ENCODE measurements at places on chromosomes 11 and 22.

- DNase-seq, result no peak
These were observed 1630.8 kb upstream of the TENM4 start for GRCh38 chr11:81071606-81072005.

DNA sequence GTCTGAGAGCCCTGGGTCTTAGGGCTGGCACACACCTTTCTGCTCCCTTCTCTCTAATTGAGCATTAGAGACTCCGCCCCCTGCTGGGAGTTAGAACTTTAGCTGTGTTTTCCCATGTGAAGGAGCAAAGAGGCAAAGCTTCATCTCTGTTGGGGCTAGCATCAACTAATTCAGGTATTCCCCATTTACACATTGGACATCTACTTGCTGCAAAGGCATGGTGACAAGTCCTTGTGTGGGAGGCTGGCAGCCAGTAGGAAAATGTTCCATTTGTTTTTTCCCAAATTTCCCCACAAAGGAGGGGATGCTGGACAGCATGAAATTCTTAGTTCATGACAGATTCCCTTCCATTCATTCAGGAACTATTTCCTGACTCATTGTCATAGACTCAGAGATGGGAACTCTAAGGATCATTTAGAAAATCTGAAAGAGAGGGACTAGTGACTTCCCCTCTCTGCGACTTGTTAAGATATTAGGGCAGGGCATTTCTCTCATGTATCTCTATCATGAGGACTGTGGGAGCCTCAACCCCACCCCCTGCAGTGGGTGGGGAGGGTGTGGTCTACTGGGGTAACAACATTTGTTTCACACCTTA is 3.6 kb downstream of the CD44 start:
- no peak for DNase-seq

DNA sequence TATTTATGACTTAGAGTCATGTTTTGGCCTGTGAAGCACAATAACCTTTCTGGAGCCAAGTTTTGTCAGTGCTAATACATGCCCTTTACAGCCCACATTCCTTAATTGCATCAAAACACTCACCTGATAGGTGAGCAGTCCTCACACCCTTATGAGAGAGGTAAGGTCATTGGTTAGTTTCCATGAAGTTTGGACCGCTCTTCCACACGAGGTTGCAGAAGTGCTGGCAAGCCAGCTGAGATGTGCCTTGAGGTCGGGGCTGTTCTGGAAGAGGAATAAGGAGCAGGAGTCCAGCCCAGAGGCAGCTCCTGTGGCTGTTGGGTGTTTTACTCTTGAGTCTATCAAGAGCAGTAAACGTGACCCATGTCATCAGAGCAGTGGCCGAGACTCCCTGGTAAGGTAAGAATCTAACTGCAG is 76.3 kb downstream of the CYB5R2 start:
- no peak for DNase-seq

DNA sequence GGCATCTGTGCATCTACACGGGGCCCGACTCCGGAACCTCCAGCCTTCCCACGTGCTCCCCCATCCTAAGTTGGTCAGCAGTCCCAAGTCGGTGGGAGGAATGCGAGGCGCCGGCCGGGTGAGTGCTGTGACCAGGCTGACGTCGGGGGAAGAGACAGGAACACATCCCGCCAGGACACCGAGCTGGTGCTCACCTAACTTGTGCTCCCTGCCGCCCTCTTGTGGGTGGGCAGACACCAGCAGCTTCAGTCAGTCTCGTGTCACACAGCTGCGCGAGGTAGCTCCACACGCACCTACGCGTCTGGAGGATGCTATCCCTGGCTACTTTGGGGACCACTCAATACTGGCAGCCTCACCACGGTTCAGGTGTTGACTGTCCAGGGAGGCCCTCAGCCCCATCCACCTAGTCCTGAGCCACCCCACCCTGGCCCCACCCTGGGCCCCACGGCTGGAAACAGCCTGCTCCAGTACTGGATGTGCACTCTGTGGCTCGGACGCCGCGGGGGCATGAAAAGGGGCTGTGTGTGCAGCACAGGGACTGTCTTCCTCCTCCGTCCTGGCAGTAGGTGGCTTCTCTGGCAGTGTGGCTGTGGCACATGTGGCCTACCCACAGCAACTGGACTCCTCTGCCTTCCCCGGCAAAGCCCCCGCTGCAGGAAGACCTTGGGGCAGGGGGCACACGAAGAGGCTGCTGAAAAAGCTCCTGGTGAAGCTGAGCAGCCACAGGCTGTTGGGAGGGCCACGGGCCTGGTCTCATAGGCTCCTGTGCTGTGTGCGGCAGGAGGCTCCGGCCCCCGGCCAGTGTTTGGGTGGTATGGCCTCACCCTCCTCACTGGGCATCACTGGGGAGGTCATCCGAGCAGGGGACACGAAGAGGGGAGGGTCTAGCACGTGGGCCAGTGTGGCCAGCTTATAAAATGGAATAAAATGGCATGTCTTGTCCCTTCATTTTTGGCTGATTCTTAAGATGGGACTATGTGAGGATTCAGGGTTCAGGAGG is 11.2 kb upstream of the BID start:
- no peak for DNase-seq

DNA sequence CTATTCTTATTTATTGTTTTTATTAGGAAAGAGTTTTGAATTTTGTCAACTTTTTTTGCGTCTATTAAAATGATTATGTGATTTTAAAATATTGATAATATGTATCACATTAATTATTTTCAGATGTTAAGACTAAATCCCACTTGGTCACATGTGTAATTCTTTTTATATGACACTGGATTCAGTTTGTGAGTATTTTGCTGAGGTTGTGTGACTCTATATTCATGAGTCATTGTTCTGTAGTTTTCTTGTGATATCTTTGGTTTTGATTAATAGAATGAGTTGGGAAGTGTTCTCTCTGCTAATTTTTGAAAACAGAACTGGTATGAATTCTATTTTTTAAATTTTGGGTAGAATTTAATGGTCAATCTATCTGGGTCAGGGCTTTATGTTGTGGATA is 317.9 kb downstream of the ETS1 start:
- DNase-seq, result no peak

- no peak for DNase-seq
These were observed 39.9 kb upstream of the PHF21A start for GRCh38 chr11:46161201-46161600.

DNA sequence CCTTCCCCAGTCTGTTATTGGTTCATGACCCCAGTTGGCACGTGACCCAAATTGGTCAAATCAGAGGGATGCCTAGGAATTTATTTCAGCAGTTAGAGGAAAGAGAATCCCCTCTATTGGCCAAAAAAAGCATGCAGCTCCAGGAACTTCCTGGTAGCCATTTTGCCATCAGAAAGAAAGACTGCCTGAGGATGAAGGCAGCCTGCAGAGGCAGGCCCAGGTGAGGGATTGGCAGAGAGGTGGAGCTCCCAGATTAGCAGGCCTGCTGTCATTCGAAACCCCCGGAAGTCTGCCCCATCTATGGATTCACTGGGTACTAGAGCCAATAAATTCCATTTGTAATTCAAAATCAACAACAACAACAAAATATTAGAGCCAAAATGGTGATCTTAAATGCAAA is 207.6 kb downstream of the CWF19L2 start:
- DNase-seq, result no peak

GRCh38 chr22:42428025-42428424 is 4.2 kb downstream of the NFAM1 start:
- DNase-seq, result no peak

GRCh38 chr11:131855320-131855719 is 484.9 kb downstream of the NTM start:
- no peak for DNase-seq

DNA sequence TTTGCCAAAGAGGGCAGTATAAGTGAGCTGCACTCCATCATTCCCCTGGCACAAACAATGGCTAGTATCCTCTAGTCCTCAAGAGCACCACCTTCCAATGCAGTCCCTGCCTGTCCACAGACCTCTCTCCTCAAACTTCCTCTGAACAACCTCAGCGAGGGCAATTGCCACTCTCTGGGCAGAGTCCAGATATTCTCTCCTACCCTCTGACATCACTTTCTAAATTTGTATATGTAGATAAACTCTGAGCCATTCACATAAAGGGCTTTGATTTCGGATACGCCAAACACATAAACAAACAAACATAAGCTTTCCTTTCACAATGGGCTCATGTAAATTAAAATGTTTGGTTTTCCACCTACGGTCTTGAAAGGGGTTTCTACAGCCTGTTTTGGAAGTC is 3.0 kb upstream of the SLC43A3 start:
- DNase-seq, result no peak

- no peak for DNase-seq
These were observed 339.6 kb upstream of the ANO3 start for GRCh38 chr11:25992294-25992693.

DNA sequence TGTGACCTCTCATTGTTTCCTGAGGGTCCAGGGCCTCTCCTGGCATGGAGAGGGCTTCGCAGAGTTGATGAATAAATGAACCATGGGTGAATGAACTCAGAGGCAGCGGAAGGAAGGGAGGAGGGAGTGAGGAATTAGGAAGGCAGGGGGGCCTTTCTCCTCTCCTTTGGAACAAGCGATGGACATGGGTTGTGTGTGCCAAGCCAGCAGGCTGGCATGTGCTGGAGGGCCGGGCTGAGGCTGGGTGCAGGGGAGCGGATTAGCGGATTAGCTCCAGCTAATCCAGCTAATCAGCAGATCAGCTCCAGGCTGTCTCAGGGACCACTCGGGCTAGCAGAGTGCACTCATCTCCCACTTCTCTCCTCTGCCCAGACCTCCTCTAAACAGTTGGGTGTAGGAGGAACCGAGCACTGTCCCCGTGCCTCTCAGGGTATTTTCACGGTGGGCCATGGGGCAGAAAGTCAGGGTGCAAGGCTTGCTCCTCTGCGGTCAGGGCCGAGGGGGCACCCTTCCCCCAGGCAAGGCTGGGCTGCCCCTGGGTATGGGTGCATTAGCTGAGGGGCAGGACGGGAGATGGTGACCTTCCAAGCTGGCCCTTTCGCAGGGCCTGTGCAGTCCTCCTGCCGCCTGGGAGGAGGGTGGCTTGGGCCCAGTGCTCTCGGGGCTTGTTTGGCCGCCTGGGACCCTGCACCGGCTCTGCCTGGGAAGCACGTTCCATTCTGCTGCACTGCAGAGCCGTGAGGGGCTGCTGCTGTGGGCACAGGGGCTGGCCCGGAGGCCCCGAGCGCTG is 120.3 kb upstream of the B3GAT1 start:
- DNase-seq, result no peak

Measured in SK-N-MC (cell line).